ENCODE measurements at places on chromosomes 11 and 22.

DNA sequence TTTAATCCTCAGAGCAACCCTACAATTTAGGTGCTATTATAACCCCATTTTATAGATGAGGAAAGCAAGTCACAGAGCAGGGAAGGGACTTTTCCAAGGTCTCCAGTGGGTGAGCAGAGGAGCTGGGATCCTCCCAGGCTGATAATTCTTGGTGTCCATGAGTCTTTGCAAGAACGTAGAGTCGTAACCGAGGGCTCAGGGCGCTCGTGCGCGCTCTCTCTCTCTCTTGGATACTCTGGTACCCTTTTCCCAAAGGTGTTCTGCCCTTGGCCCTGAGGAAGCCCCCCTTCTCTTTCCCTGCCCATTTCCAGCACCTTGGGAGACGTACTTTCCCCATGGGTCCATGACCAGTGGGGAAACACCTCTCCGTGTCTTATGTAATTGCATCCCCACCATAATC, 5.2 kb upstream of the ZP1 start:
- DNase-seq, result no peak

- DNase-seq, result no peak
These were observed 304.1 kb upstream of the TENM4 start for GRCh38 chr11:79744941-79745340.

GRCh38 chr11:121241343-121242211, 51.0 kb upstream of the SC5D start:
- DNase-seq, result no peak

DNA sequence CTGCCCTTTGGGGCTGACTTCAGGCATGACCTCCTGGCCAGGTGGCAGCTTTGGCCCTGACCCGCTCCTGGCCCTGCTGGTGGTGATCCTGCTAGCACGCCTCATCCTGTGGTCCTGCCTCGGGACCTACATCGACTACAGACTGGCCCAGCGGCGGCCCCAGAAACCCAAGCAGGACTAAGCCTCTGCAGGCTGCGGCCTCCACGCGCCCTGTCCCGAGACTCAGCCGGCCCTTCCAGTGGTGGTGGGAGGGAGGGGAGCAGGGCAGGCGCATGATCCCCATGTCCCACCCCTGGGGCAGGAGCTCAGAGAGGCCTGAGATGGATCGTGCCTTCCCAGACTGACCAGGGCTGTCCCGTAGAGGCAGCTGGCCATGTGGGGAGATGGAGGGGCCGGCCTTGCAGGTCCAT, 2.1 kb downstream of the SMIM38 start:
- DNase-seq, result no peak

GRCh38 chr11:130150790-130151189, 8.8 kb upstream of the ST14 start:
- DNase-seq, result no peak

DNA sequence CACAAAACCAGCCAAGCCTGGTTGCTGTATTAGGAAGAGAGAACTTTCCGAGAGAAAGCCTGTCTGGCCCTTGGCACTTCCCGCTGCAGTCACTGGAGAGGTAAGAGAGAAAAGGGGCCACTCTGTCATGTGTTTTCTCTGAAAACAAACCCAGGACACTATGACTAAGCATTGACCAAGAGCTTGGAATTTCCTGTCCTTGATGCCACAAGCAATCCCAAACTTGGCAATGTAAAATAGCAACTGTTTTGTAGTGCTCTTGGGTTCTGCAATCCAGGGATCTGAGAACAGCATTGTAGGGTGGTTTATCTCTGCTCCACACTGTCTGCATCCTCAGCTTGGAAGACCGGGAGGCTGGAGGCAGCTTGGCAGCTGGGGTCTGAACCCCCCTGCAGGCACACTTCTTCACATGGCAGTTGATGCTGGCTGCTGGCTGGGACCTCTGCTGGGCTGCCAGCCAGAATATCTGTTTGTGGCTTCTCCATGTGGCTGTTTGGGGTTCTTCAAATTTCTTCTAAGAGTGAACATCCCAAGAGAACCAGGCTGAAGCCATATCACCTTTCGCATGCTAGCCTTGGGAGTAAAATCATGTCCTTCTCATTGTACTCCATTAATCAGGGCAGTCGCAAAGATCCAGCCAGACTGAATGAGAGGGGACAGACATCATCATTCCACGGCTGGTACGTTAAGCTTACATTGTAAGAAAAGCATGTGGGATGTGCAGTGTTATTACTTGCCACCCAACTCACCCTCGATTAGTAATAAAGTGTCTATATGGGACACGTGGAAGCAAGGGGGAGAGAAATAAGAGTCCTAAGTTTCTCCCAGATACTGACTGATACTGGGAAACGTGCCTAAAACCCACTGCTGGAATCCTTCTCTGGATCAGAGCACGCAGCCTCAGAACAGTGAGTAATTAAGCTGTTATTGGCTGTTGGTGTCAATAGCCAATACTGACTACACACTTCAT, 537.4 kb upstream of the B3GAT1 start:
- no peak for DNase-seq

GRCh38 chr11:33067294-33067693, 27.9 kb downstream of the TCP11L1 start:
- DNase-seq, result peak; percentile 93

DNA sequence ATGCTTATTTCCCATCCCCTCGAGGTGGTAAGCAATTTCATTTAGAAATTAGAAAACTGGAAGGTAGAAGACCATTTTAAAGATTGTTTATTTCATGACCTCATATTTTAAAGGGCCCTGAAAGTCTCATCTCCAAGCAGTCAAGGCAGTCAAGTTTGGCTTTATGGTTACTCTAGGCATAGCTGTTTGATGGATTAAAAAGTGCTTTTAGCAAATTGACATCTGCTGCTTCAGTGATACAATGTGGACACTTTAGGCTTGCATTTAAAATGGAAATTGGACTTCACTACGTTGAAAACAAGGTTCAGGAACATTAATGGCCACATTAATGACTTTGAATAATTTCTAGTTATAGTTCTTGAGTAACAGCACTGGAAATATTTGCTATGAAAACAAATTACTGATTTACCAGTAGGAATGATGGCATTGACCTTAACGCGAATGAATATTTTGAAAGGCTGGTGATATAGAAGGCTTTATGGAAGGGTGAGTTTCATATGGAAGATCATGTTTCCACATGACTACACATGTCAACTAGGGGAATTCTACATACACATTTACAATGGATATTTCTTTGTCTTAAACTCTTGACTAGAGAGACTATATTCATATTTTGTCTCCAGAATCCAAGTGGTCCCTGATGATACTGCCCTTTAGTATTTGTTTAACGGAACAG, 873.5 kb downstream of the JRKL start:
- DNase-seq, result no peak

DNA sequence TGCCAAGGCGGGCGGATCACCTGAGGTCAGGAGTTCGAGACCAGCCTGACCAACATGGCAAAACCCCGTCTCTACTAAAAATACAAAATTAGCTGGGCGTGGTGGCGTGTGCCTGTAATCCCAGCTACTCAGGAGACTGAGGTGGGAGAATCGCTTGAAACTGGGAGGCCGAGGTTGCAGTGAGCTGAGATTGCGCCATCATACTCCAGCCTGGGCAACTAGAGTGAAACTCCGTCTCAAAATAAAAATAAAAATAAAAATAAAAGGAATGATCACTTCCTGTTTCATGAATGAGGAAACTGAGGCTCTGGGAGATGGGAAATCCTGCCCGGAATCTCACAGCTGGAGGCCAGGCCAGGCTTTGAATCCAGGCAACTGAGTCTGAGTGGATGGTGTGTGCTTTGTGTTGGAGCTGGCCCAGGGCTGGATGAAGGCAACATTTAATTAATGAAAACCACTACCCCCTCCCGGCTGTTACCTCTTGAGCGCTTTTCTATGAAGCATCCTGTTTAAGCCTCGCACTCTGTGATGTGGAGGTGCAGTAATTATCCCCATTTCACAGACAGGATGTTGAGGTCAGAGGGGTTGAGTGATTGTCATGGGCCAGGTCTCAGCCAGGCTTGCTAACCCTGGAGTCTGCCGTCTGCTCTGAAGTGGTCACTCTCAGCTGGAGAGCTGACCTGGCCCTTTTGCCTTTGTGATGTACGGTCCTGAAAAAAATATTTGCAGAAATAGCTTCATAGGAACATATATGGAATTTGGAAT, 27.8 kb downstream of the LRP5 start:
- no peak for DNase-seq

All from NCI-H526 treated with DMSO at 0.1 percent for 48 hours (cell line).